ENCODE measurements at places on chromosomes 6 and 20. TPM values are rescaled to one million over a fixed set of nuclear protein-coding genes. Genes with fewer than 3 reads are reported as not detected.

DNA sequence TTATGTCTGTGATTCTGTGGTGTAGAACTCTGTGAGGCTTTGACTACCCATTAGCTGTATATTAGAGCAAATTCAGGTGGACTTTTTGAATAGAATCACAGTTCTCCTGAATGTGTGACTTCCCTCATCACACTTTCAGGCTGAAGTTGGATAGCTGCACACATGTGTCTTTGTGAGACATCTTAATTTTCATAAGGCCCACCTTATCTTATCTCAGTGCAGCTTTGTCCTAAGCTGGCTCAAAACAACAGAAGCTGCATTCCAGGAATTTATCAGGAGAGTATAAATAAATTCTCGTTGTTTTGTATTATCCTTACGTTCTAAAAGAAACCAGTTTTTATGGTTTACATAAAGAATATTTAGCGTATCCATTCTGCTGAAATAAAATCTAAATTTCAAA, 26.2 kb upstream of the SLC35D3 start:
- no peak for DNase-seq

DNA sequence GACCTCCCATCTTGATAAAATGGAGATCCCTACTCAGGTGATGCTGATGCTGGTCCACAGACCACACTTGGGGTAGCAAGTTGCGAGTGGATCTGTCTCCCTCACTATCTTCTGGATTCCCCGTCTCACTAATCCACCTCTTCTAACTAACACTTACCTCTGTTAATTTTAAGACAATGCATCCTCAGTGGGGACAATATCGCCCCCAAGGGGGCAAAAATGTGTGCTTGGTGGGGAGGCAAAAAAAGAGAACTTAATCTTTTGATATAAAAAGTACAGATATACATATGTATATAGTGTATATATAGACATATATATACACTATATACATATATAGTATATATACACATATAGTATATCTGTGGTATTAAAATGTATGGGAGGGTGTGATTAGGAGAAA, 4.3 kb downstream of the LRFN2 start:
- no peak for DNase-seq

The EDN3 gene
- total RNA-seq, result not detected

The SMIM28 gene
- not detected for total RNA-seq

Measured in left ventricle myocardium inferior (tissue), 1 donor.